ENCODE measurements at places on chromosomes 4 and X.
A peak's percentile ranks its signal among the peaks of the same experiment; 100 is the strongest.

GRCh38 chr4:2649604-2650114 lies 106.5 kb downstream of the TNIP2 start:
- DNase-seq: no peak

- DNase-seq: no peak
These were observed 10.2 kb downstream of the GAK start for GRCh38 chr4:921830-922331.

DNA sequence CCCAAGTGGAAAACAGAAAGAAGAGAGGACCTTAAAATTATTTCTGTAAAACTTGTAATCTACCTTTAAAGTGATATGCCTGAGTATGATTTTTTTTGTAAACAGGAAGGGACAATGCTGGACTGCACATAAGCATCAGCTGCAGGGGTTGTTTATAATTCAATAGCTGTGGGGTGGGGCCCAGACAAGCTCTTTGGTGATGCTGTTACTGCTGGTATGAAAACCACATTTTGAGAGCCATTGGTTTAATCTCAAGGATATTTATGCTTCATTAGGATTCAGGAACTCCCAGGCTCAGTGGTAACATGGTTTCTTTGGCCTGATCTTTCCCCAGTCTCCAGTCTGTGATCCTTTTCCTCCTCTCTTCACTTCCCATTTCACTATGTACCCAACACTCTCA lies 34.3 kb upstream of the GRPR start:
- DNase-seq: no peak

DNA sequence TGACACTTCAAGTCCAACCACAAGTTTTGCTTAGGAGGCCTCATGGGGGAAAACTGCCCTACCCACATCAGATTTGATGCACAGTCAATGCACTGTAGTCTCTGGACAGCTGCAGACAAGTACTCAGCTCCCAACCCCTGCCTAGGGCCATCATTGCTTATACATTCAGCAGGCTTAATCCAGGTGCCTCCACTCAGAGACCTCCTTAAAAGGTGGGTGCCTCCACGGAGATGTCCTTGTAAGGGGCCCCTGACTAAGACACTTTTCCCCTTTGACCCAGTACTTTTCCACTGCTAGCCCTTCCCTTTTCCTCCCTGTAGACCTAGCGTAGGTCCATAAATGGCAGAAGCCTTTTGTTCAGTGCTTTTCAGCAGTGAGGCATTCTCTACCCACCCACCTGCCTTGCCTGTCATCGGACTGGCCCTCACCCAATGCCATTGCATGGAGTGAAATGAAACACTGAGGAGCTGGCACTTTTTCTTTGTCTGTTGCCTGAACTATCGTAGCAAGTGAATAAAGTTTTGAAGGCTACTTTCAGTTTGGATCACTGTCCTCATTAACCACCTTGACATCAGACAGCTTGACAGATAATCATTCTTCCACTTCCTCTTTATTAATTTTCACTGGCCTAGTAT lies 23.8 kb upstream of the PLK4 start:
- DNase-seq: peak; percentile 68

GRCh38 chr4:27084685-27085361 lies 224.2 kb downstream of the STIM2 start:
- DNase-seq: no peak

- no peak for DNase-seq
These were observed 118.0 kb downstream of the SOWAHB start for GRCh38 chr4:76779740-76780459.

GRCh38 chr4:24843096-24843495 lies 47.7 kb downstream of the SOD3 start:
- DNase-seq: no peak

- DNase-seq: no peak
These were observed 769 bp downstream of the TCEAL1 start for GRCh38 chrX:103629318-103630170.

DNA sequence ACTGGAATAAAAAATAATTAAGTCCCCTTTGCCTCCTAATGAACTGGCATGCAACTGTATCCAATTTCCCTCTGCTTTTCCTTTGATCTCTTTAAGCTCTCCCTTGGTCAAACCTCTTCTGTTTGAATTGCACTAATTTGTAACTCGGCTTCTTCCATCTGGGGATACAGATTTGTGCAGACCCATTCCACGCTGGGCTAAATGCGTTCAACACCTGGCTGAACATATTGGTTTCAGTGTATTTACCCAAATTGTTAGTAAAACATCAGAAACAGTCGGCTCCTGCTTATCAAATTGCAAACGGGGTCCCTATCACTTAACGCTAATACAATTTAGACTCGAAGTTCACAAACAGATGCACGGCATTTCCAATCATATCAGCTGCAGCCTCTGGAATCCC lies 124.9 kb upstream of the TAPT1 start:
- DNase-seq: no peak

GRCh38 chr4:89301902-89302301 lies 5.7 kb downstream of the GPRIN3 start:
- no peak for DNase-seq

DNA sequence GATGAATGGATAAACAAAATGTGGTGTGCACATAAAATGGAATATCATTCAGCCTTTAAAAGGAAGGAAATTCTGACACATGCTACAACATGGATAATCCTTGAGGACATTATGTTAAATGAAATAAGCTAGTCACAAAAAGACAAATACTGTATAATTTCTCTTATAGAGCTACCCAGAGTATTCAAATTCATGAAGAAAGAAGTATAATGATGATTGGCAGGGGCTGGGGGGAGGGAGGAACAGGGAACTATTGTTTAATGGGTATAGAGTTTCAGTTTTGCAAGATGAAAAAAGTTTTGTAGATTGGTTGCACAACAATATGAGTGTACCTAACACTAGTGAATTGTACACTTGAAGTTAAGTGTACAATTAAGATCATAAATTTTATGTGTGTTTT lies 153.9 kb upstream of the STK26 start:
- no peak for DNase-seq

DNA sequence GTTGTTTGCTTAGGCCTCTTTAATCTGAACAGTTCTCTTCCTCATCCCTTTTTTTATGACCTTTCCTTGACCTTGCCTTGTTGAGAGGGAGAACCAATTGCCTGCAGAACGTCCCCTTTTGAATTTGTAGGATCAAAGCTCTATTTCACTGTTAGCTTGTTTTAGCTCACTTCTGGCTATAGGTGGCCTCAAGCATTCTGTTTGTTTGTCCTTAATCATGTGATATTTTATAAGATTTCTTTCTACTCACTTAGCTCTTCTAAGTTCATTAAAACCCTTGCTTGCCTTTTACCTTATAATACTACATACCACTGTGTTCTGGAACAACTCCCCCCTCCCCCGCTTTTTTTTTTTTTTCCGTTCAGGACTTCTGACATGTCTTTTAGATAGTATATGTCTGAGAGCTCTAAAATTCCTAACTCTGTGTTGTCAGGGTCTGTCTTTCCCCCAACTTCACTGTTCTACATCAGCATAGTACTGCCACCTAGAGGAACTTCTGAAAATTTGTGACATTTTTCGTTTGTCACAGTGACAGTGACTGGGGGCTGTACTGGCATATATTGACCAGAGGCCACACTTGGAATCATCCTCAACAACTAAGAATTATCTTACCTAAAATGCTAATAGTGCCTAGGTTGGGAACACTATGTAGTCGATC lies 128.5 kb downstream of the LARP7 start:
- DNase-seq: no peak

GRCh38 chrX:100263650-100264049 lies 146.4 kb downstream of the PCDH19 start:
- DNase-seq: no peak

- no peak for DNase-seq
These were observed 173.3 kb upstream of the S100G start for GRCh38 chrX:16476692-16477091.

DNA sequence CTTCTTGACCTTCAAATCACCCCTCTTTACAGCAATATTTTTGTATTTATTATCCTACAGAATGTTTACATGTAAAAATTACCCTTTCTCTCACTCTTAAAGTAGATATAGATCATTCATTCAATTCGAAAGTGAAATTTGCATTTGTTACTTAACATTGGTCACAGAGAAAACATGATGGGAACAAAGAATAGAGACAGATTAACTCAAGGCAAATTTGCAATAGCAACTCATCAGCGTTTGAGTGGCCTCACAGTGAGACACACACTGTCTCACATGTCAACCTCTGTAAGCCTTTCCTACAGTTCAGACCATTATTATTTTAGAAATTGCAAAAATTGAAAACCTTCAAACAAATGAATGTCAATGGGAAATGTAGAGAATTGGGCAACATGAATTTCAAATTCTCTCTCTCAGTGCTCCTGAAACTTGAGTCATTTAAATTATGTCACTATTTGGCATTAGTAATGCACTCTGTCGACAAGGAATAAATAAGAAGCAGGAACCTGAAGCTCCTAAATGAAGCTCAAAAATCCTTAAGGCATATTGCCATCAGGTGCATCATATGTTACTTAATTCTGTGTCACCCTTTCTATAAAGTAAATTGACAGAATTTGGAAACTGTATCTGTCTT lies 148.3 kb upstream of the ANXA10 start:
- DNase-seq: no peak

DNA sequence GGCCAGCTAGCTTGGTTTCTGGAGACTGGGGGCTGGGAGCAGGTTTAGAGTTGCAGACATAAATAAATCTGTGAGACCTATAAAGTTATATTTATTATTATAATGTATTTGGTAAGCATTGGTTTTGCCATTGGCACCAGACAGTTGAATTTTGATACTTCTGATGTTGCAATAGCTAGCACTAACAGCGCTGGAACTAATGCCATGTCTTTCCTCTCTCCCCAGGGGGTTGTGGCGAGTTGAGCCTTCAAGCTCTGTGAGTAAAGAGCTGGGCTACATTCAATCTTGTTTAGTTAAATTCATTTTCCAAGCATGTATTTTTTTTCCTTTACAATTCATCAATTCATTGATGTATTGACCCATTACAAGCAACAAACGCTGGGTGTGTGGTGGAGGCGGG lies 358.7 kb upstream of the NR3C2 start:
- DNase-seq: no peak

GRCh38 chr4:85805891-85806290 lies 330.9 kb downstream of the ARHGAP24 start:
- DNase-seq: no peak

GRCh38 chr4:10809905-10810304 lies 125.3 kb upstream of the CLNK start:
- no peak for DNase-seq

DNA sequence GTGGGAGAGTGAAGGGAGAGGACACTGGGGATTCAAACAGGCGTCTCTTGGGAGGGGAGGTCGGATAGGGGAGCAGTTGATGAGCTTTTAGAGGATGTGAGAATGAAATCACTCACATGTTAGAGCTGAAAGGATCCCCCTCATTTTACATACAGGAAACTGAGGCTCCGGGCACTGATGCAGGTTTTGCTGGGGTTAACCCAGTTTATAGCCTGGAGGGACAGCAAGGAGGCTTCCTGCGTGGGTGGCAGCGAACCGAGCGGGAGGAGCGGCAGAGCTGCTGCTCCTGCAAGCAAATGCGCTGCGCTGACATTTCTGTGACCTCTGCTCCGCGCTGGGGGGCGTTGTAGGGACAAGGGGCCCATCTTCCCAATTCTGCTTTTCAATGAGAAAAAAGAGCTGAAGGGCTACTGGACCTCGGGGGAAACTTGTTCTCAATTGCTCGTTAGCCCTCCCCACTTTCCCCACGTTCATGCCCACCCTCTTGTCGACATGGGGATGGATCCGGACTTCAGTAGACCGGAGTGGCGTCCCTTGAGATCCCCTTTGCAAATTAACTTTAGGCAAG lies 1.2 kb upstream of the NEUROG2 start:
- no peak for DNase-seq
